ENCODE measurements at places on chromosomes 13 and 19.

- DNase-seq = no peak
These were observed at the start of gene FAM124A for GRCh38 chr13:51222037-51222685. Gene FAM124A, plus strand, starts transcription at chr13:51222398. Its CDS starts 104 bp downstream, at chr13:51222502.

DNA sequence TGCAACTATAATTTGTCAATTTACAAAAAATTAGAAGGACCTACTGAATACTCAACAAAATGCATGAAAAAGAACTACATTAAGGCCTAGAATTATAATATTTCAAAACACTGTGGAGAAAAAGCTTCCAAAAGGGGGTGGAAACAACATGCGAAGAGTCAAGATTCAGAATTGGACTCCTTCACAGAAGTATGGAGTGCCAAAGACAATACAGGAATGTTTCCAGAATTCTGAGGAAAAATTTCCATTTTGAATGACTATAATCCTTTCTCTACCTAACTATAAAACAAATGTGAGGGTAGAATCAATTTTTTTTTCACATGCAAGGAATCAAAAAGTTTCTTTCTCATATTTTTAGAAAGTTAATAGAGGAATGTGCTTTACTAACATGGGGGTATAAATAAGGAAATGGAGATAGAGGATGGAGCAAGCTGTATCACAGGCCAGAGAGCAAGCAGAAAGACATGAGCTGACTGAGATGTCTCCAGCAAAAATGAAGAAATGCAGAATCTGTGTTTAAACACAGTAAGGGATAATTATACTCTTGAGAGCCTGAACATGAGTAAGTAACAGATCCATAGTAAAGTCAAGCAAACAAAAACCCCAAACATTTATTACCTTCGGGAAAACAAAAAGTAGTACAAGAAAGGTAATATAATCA lies 39.5 kb upstream of the SMAD9 start:
- DNase-seq = no peak

GRCh38 chr13:76474966-76475365 lies 411.2 kb downstream of the KCTD12 start:
- no peak for DNase-seq

DNA sequence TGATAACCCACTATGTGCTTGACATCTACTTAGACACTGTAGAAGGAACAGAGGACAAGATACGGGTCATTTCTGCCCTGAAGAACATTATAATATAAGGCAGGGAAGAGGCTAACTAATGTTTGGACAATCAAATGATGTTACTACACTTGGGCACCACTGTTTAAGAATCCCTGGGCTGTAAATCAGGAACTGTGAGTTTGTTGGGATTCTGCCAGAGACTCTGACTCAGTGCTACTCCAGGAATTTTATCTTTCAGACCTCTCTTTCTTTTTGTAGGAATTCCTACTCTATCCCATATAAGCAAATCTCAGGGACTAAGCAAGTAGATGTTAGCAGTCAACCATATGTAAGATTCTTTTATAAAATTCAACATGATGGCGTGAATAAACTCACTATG lies 3.1 kb upstream of the ZNF471 start:
- DNase-seq = no peak

DNA sequence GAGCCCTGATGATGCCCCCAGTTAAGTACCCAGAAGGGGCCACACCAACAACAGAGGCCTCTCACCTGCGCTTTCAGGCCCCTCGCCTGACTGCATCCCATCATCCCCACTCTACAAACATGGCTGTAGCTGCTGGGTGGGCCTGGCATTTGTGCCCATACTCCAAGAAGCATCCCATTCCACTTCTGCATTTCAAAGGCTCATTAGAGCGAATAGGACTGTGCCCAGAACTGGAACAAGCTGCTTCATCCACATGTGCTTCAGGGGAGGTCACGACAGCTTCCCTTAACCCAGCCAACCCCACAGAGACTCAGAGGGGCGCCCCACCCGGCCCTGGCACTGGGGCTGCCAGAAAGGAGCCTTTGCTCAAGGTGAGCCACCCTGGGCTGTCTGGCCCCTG lies 156.9 kb downstream of the SIPA1L3 start:
- DNase-seq = no peak

- peak; percentile 20 for DNase-seq
These were observed 22.9 kb downstream of the TLE2 start for GRCh38 chr19:3006075-3006767.

GRCh38 chr13:30690282-30691188 lies 44.8 kb upstream of the ALOX5AP start:
- DNase-seq = no peak

- no peak for DNase-seq
These were observed 79.0 kb downstream of the SACS start for GRCh38 chr13:23354520-23354919.

- peak; percentile 31 for DNase-seq
These were observed 4.3 kb downstream of the DMKN start for GRCh38 chr19:35509018-35509652.

GRCh38 chr19:13097463-13098258 lies 5.0 kb downstream of the LYL1 start:
- DNase-seq = no peak

GRCh38 chr13:24709186-24709913 lies 29.1 kb downstream of the ATP12A start:
- peak; percentile 57 for DNase-seq

DNA sequence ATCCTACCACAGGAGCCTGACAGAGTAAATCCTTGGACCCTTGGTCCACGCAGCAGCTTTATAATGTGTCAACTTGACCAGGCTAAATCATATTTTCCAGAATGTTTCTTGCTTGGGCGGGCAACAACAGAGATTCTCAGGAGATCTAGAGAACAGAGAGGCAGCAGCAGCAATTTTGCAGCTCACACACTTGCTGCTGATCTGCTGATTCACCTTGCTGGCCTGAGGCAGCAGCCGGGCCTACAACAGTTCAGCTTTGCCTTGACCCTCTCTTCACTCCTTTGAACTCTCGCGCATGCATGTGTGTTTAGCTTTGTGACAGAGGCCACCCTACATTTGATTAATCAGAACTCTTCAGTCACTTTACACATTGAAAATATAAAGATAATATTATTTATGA lies 159.3 kb downstream of the UGGT2 start:
- DNase-seq = no peak

- DNase-seq = peak; percentile 49
These were observed 50.3 kb upstream of the SIN3B start for GRCh38 chr19:16778796-16779411.

DNA sequence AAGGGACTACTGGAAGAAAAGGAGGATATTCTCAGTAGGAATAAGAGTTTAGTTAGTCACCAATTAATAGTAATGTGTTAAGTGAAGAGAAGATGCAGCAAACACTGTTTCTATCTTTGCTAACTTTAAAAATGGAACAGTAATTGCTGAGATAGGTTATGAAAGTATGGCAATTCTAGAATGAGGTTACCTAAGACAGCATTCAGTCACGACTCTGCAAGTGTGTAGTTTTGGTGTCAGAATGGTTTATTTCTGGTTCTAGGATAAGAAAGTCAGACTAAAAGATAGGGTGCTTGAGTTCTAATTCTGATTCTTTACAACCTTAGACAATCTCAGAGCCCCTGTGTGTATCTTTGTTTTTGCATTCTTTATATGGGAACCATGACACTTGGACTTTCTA lies 138.1 kb downstream of the POU4F1 start:
- DNase-seq = no peak

GRCh38 chr13:42000846-42001245 lies 39.9 kb upstream of the VWA8 start:
- DNase-seq = no peak

DNA sequence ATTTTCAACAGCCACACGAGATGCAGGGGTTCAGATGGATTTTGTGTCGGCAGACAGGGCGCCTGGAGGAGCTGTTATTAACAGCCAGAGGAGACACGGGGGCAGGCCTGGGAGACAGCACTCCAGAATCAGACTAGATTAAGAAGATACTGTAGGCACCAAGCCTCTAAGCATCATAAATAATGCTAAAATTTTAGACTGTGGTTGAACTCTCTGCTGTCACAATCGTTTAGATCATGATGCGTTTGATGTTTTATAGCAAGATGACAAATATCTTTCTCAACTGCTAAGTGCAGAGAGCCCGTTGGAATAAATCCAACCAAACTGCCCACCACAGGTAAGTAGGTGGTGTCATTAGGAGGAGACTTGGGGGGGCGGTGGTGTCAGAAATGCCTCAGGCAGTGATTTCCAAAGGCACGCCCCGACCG lies 63.9 kb downstream of the CEBPG start:
- DNase-seq = no peak
